ENCODE measurements at places on chromosomes 16 and 17.

- no peak for DNase-seq
These were observed 417.1 kb downstream of the CA10 start for GRCh38 chr17:51741458-51741857.

- DNase-seq, result no peak
These were observed 48.4 kb downstream of the SOCS1 start for GRCh38 chr16:11207646-11208045.

DNA sequence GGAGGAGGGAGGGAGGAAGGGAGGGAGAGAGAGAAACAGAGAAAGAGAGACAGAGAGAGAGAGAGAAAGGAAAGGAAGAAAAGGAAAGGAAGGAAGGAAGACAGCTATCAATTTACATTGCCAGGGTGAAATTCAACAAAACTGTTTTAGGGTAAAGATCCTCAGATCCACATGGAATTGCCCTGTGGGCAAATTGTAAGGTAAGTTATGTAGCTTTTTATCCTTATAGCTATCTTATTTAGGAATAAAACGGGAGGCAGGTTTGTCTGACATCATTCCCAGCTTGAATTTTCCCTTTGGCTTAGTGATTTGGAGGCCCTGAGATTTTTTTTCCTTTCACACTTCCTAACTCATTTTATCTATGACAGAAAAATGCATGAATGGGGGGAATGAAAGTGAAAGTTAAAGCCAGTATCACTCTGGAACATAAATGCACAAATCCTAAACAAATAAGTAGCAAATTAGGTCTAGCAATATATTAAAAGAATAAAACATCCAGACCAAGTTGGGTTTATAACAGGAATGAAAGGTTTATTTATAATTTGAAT, 3.4 kb upstream of the UQCRC2 start:
- DNase-seq, result no peak

- no peak for DNase-seq
These were observed 674.0 kb upstream of the SOX9 start for GRCh38 chr17:71446645-71447437.

- DNase-seq, result peak; percentile 58
These were observed 37.7 kb downstream of the GINS2 start for GRCh38 chr16:85650844-85651628.

DNA sequence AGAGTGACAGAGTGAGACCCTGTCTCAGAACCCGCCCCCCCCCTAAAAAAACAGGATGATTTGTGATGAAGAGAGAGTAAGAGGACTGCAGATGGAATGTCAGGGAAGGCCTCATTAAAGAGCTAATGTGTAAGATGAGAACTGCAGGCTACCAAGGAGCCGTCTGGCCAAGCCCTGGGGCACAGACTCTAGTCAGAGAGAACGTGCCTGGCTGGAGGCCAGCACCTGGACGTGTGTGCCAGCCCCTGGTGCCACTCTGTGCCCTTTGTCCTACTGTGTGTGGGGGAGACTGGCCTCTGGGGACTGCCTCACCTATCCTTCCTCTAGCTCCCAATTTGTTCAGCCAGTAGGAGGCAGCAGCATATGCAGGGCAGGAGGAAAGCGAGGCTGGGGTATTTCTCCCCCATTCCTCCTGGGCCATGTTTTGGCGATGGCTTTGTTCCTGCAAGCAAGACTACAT, 37.1 kb downstream of the KNOP1 start:
- DNase-seq, result no peak

DNA sequence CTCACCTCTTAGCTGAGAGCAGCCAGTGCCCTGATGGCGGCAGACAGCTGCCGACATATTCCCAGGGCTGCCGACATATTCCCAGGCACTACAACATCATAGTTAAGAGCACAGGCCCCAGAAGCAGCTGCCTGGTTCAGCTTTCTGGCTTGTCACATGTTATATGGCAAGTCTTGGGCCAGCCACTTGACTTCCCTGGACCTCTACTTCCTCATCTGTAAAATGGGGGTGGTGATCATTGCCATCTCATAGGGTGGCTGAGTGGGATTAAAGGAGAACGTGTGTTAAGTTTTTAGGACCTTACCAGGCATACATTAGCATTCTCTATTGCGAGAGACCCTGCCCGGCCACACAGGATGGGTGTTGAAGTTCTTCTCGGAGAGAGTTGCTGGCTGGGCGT, 19.1 kb downstream of the CDIPT start:
- DNase-seq, result no peak

- DNase-seq, result no peak
These were observed 16.3 kb downstream of the LIG3 start for GRCh38 chr17:34996422-34997285.

DNA sequence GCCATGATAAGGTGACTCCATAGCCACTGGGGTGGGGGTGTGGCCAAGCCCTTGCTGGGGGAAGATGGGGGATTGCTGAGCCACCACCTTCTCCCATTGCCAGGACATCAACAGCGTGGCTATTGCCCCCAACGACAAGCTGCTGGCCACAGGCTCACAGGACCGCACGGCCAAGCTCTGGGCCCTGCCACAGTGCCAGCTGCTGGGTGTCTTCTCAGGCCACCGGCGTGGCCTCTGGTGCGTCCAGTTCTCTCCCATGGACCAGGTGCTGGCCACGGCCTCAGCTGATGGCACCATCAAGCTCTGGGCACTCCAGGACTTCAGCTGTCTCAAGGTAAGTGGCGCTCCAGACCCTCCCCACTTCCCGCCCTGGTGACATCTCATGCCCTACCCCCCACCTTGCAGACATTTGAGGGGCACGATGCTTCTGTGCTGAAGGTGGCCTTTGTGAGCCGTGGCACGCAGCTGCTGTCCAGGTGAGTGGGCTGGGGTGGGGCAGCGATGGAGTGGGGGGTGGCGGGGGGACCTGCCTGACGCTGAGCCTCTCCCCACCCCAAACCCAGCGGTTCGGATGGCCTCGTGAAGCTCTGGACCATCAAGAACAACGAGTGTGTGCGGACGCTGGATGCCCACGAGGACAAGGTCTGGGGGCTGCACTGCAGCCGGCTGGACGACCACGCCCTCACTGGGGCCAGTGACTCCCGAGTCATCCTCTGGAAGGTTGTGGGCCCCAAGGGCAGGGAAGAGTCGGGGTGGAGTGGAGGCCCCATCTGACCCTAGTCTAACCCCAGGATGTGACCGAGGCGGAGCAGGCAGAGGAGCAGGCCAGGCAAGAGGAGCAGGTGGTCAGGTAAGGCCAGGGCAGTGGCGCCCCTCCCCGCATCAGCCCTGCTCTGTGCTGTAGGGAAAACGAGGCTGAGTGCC, 4.1 kb downstream of the NOXO1 start:
- no peak for DNase-seq

Data from mesothelial cell of epicardium (in vitro differentiated cells).